ENCODE measurements at places on chromosomes 1 and 21.

GRCh38 chr1:243638186-243638585 lies 211.9 kb downstream of the AKT3 start:
- DNase-seq = no peak

- no peak for DNase-seq
Measured at GRCh38 chr1:101004061-101004460, 21.5 kb downstream of the DPH5 start.

DNA sequence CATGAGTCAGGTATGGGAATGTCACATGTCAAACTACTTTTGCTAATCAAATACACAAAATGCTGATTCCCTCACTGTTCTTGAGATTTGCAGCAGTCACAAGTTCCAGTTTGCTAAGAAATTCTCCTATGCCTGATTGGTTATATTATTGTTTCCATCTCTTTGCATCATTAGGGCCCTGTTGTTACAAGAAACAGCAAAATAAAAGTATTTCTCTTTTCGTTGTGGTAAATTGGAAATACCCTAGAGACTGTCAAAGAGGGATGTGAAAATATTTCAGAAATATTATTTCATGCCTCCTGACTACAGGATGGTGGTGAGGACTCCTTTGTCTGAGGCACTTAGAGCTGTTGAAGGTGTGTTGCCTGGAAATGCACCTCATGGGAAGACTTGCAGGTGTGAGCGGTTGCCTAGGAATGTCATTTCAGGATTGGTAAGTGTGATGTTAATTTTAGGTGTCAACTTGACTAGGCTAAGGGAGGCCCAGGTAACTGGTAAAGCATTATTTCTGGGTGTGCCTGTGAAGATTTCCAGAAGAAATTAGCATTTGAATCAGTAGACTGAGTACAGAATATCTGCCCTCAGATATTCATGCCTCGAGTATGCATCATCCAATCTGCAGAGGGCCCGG lies 117.4 kb downstream of the ROR1 start:
- DNase-seq = no peak

DNA sequence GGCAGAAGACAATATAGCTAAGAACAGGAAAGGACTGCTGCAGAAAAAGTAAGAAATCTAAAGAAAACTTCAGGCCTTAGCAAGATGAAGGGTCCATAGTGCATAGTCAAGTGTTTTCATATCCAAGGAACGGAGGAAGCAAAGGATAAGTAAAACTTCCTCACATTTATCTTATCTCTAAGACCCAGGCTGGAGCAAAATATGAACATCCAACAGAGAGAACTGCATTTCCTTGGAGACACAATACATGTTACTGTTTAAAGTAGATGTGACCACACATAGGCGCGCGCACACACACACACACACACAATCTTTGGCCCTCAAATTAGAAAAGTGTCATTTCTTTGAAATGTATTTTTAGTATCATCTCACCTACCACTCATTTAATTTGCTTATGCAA lies 66.7 kb downstream of the TTLL7 start:
- no peak for DNase-seq

- DNase-seq = no peak
Measured at GRCh38 chr1:172469717-172470116, 25.8 kb upstream of the PIGC start.

GRCh38 chr1:219171192-219171935 lies 2.3 kb upstream of the LYPLAL1 start:
- no peak for DNase-seq

DNA sequence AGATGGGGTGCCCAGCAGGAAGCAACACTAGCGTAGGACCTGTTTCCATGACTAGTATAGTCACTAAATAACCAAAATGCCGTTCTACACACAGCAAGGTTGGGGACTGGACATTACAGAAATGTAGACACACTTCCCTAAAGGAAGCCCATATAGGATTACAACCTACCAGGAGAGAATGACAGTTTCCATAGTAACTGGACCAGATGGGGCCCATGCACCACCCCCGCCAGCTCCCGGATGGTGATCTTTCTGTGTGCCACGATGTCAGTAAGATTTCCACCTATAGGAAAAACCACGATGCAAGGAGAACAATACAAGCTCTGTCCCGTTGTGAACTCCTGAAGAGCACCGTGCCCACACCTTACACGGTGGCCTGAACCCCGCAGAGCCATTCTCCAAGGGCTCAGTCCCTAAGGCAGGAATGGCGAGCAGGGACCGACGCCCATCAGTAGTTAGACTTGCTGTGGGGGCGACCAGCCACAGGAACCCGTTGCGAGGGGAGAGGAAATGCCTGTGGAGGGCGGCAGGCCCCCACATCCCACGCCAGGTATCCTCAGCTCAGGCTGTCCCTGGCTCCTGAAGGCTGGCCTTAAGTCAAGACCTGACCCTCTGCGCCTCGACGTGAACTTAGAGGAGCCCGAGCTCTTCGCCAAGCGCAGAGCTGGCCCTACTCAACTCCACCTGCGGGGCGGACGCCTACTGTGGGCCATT lies 13.6 kb upstream of the CEP85 start:
- no peak for DNase-seq

- no peak for DNase-seq
Measured at GRCh38 chr21:15199414-15200383, 134.9 kb upstream of the NRIP1 start.

- peak; percentile 92 for DNase-seq
Measured at GRCh38 chr1:25549273-25550154, 6.1 kb downstream of the LDLRAP1 start.

All from activated naive CD8-positive, alpha-beta T cell treated with anti-CD3 and anti-CD28 coated beads for 36 hours (primary cell).